ENCODE measurements at places on chromosomes 1 and 21.

- no peak for DNase-seq
Observed at GRCh38 chr21:41536076-41536826, 28.3 kb upstream of the TMPRSS2 start.

DNA sequence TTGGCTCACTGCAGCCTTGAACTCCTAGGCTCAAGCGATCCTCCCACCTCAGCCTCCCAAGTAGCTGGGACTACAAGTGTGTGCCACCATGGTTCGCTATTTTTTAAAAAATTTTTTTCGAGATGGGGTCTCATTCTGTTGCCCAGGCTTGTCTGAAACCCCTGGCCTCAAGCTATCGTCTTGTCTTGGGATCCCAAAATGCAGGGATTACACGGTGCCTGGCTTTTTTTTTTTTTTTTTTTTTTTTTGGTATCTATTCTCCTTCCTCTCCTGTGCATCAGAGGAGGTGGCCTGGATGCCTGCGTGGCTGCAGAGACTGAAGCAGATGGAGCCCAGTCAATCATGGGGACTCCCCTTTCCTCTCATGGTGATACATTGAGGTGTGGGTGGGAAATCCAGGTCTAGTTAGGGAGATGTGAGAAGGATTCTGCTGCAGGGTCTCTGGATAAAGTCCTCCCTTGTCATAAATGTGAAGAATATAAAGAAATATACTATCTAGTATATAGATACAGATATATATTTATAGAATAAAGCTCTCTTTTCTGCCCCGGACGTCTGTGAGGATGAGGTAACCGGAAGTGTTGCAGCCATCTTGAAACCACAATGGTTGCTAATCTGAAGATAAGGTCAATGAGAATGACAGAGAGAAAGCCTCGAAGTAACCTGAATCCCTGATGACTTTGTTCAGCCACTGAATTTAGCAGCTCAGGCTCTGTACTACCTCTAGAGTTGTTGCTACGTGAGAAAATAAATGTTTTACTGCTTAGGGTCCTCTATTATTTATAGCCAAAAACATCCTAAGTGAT is 19.5 kb upstream of the RGSL1 start:
- DNase-seq = peak; percentile 48

- DNase-seq = no peak
Observed at GRCh38 chr1:111973150-111973790, 16.2 kb downstream of the KCND3 start.

DNA sequence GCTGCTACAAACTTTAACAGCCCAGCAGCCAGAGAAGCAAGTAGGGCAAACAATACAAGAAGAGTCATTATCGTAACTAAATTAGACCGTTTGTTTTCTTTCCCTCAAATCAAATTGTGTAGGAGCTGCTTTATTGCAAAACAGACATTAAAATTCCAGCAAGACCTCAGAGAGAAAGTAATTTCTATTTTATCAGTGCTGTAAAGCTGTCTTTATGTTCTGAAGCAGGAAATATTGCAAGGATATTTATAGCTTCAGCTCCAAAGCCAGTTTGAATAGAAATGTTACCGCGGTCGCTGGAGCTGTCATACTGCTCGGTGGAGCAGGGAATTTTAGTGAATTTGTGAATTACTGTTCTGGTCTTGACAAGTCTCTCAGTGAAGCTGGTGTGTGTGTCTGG is 503.8 kb upstream of the PLXNA2 start:
- DNase-seq = no peak
